ENCODE measurements at places on chromosomes 16 and 17.

DNA sequence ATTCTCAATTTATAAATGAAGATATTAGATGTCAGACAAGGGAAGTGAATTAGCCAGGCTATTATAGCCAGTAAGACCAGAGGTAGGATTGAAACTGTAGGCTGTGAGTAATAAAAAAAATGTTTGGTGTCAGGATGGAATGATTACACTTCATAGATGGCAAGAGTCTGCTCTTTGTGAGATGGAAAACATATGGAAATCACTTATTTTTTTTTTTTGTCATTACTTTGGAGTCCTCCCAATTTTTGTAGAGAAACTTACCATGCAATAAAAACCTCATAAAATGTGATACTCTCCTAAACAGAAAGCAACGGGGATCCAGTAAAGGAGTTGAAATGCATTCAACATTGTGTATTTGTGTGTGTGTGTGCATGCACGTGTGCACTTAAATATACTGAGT is 532.7 kb upstream of the CDH8 start:
- DNase-seq: no peak

DNA sequence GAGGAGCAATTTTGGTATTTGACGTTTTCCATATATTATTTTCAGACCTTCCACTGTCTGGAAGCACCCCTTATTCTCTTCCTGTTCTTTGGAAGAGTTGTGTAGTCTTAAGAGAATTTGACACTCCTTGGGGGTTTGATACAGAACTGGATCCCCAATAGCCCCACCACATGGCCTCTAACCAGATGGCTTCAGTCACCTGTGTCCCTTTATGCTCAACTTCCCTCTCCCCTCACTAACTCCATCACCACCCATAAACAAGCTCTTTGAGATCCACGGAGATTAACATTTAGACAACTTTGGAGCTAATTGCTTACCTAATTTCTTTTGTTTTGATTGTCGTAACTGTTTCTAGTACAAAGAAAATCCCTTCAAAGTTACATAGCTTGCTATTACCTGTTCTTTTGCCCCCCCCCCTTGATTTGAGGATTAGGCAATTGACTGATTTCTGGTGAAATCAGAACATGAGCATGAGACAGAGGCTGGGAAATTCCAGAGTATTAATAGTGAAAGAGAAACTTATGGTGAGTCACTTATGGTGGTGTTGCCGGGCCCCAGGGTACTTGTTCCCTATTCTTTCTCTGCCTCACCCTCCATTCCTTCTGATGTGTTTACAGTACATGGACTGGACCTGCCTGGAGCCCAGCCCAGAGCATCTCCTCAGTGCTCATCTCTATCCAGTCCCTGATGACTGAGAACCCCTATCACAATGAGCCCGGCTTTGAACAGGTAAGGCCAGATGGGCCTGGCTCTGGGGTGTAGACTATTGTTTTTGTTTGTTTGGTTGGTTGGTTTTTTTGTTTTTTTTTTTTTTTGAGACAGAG is 7.5 kb downstream of the UBE2Z start:
- peak; percentile 44 for DNase-seq

DNA sequence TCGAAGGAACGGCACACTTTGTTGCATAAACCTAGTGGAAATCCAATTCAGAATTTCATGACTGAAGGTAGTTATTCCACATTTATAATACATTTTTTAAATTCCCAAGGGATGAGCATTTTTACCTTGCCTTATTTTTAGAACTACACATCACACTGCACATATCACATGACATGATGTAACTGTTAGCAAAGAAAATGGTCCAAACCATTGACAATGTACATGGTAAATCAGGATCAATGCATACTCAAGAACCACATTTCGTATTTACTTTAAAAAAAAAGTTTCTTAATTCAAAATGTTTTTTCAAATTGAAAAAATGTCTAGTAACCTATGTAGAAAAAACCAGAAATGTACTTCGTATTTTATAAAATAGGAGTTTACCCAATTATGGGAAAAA is 2.5 kb downstream of the KANSL1 start:
- DNase-seq: no peak

DNA sequence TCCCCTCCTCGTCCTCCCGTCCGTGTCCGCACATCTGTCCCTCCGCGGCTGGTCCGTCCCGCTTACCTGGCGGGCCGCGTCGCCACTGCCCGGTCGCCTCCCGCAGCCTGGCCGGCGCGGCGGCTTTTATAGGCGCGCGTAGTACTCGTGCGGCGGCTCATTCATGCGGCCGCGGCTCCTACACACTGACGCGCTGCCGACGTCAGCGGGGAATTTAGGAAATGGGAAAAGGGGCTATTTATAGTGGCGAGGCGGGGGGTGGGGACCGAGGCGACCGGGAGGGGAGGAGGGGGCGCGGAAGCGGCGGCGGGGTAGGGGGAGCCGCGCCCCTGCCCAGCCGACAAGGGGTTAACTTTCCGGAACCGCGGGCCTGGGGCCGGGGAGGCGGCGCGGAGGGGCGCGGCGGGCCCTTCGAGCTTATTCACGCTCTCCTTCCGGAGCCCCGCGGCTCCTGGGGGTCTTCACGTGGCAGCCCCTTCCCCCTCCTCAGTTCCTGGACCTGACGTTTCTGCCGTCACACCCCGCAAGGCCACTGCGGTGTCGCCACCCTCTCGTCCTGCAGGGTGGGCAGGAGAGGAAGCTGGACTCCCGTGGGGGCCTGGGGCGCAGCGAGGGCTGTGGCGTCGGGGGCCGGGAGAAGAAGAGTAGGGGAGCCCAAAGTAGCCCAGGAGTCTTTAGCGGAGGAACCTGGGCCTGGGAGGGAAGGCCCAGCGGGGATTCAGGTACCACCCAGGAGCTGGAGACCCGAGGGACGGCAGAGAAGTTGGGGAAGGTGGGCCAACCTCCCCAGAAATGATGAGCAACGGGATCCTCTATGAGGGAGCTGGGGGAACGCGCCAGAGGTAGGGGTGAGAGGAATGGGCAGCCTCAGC is 3.6 kb upstream of the HIC1 start:
- DNase-seq: no peak

DNA sequence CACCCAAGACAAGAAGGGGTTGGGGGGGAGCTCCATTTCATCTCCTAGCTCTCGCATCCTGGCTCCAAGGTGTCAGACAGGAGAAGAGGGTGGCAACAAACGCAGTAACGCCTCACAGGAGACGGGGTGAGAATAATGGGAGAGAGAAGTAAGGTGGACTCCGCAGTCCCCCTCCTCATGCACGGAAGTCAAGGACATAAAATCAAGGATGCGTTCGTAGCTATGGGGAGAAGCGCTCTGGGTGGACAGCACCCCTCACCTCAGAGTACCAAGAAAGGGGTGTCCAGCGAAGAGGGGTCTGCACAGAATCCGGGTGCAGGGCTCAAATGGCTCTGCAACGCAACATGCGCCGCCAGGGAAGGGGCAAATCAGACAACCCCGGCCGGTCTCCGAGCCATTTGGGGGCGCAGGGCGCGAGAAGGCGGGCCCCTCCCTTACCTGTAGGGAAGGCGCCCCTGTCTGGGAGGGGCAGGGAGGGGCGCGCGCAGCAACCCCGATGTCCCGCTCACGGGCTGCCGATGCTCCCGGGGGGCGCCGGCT is 555 bp downstream of the HDAC5 start:
- DNase-seq: no peak

GRCh38 chr17:50918933-50919296 is 52.8 kb upstream of the TOB1 start:
- no peak for DNase-seq

- no peak for DNase-seq
Measured at GRCh38 chr17:72445055-72445991, 324.5 kb downstream of the SOX9 start.

DNA sequence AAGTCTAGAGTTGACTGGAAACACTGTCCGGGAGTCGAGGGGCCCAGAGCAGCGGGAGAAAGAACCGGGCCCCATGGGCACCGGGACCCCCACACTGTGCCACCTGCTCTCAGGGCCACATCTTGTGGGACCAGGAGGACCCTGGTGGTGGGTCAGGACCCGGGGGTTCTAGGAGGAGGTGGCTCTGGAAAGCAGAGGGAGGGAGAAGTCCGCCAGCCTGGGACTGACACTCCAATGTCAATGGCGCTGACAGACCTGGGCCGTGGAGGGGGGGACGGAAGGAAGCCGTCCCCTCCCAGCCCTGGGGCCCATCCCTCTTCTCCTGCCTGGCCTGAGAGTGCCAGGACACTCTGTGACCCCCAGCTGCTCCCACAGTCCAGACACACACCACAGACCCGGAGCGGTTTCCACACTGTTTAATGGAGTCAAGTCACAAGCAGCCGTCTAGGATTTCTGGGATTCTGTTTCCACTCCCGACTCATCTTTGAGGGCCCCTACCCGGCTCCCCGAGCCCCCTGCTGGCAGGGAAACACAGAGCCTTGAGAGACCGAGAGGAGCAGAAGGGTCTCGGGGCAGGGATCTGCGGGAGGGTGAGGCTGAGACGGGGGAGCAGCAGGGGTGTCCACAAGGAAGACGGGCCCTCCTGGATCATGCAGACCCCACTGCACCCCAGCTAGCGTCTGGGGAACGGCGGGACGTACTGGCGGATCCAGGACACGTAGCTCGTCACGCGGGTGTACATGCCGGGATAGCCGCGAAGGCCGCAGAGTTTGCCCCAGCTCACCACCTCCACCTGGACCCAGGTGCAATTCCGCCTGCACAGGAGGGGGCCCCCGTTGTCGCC is 23.5 kb upstream of the UBE2I start:
- DNase-seq: no peak

- no peak for DNase-seq
Measured at GRCh38 chr16:80623376-80623775, 82.6 kb downstream of the DYNLRB2 start.

- DNase-seq: no peak
Measured at GRCh38 chr17:8175795-8176196, 384 bp downstream of the TMEM107 start.

DNA sequence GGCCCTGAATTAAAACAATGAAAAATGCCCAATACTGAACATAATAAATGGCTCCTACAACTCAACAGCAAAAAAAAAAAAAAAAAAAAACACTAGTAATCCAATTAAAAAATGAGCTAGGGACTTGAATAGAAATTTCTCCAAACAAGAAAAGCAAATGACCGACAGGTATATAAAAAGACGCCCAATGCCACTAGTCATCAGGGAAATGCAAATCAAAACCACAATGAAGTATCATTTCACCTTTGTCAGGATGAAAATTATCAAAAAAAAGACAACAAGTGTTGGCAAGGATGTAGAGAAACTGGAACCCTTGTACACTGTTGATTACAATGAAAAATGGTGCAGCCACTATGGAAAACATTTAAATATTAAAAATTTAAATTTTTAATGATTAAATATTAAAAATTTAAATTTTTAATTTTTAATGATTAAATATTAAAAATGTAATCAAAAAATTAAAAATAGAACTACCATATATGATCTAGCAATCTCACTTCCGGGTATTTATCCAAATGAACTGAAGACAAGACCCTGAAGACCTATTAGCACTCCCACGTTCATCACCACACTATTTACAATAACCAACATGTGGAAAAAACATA is 28.1 kb downstream of the BBS2 start:
- DNase-seq: no peak

DNA sequence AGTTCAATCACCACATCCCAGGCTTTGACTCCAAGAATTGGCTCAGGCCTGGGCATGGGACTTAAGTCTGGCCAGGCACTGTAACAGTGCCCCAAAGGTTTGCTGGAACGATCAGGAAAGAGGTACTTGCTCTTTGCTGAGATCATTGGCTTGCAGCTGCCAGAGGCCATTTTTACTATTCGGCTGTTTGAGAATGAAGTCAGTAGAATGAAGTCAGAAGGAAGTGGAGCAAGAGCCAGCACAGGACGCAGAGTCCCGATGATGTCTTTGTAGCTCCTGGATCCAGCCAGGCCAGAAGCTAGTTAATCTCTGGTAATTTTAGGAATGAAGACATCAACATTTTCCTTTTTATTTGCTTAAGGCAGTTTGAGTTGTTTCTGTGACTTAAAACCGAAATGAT is 195.5 kb downstream of the RAB11FIP4 start:
- DNase-seq: no peak

GRCh38 chr16:88773812-88774291 is 11.2 kb downstream of the PIEZO1 start:
- peak; percentile 34 for DNase-seq

DNA sequence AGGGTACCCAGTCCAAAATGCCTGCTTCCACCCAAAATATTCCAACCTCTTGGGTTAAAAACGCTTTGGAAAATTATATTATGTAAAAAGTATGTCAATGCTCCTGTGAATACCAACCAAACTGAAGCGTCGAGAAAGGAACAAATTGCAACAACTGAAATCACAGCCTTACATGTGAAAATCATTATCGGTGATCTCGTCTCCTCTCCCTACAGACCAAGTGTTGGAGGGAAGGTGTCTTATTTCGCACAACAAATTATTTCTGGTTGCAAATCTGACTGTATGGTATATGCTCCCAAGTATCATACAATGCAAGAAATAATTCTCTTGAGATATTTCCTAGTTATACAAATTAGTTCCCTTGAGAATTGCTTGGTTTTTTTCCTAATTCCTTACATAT is 89.3 kb upstream of the CDYL2 start:
- DNase-seq: no peak

- no peak for DNase-seq
Measured at GRCh38 chr16:87358696-87359095, 24.9 kb downstream of the FBXO31 start.

DNA sequence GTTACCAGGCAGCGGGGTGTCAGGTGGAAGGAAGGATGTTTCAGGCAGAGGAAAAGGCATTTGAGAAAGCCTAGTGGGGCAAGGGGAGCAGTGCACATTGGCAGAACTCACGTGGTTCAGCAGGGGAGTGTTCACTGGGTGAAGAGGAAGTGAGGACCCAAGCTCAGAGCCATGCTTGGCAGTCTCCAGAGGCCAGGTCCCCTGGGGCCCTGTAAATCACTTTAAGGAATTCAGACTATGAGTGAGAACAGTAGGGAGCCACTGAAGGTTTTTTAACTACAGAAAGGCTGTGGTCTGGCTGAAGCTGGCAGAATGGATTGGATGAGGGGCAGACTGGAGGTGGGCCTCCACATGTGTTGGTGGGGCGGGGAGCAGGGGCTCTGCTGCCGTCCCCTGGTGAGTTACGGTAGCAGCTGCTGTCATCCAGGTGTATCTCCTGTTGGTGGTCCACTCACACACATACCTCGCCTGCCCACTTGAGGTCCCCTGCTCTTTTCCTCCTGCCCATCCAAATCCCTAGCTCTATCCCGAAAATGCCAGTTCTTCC is 5.1 kb downstream of the CLEC16A start:
- DNase-seq: no peak

DNA sequence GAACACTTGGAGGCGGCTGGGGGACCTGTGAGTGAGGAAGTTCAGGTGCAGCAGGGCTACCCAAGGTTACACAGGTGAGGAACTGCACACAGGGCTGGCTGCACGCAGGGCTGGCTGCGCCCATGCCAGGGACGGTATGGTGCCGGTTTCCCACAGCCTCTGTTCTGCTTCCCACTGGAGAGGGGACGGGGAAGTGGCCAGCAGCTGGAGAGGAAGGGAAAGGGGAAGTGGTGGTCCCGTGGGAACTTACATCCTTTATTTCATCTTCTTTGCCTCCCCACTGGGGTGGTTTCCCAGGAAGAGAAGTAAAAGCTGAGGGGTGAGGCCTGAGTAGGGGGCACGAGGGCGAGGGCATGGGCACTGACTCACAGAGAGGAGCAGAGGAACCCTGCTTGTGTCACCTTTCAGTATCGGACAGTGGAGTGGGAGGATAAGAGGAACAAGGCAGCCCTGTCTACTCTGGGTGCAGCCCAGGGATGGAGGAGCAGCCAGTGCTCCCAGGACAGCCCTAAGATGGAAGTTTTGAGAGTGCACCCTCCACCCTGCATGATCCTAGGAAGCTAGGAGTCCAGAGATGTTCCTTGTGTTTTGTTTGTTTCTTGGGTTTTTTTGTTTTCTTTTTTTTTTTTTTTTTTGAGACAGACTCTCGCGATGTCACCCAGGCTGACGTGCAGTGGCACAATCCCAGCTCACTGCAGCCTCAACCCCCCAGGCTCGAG is 25.5 kb upstream of the CDH1 start:
- no peak for DNase-seq

- DNase-seq: no peak
Measured at GRCh38 chr17:55172612-55173011, 92.1 kb upstream of the HLF start.

Measured in AG09319 (cell line).